Brain (organoid and tissue), 16 donors: ENCODE measurements at places on chromosomes 13 and 19.

DNA sequence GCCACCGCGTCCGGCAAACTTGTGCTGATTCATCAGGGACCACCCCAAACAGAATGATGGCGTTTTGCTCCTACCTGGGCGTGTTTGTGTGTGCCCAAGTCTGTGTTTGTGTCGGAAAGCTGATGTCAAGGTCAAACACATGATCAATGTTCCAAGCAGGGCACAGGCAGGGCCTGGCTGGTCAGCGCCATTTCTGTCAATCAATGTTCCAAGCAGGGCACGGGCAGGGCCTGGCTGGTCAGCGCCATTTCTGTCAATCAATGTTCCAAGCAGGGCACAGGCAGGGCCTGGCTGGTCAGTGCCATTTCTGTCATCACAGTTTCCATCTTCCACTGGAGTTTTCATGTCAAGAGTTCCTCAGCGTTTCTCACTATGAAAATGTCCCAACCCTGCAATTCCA is 14.9 kb upstream of the GRTP1 start:
- no peak for DNase-seq

GRCh38 chr13:46181840-46182490 is at the start of gene LCP1:
Gene LCP1 (minus strand): TSS chr13:46182177. CDS start chr13:46159662, 22,515 bp downstream.
- no peak for DNase-seq

DNA sequence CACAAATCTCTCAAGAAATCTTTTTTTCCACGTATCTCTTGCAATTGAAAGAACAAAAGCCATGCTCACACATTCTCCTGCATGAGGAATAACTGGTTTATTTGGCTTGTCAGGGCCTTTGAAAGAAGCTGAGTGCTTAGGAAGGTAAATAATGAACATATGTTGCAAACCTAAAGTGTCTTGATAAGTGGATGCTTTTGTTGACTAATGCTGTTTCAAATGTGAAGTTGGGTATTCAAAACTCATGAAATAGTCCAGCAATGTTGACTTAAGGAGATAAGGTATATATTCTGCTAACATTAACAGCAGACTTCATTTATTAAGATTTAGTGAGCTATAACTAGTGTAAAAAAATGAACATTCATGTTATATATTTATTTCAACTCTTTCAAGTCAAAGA is 1792.7 kb upstream of the MIR17HG start:
- no peak for DNase-seq

DNA sequence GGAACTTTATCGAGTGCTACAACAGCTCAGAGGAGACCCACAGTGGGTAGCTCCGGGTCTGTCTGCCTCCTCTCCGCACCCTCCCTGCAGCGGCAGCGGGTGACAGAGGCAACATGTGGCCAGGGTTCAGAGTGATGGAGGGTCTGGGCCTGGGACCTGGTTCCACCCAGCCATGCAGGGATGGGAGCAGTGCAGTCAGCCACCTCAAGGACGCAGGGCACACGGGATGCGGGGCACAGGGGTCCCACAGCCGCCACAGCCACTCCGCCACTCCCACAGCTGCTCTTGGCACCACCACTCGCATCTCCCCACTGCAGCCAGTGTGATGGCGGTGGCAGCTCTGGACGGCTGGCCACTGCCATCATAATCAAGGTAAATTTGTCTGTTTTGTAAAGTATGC is 892.9 kb downstream of the OLFM4 start:
- no peak for DNase-seq

DNA sequence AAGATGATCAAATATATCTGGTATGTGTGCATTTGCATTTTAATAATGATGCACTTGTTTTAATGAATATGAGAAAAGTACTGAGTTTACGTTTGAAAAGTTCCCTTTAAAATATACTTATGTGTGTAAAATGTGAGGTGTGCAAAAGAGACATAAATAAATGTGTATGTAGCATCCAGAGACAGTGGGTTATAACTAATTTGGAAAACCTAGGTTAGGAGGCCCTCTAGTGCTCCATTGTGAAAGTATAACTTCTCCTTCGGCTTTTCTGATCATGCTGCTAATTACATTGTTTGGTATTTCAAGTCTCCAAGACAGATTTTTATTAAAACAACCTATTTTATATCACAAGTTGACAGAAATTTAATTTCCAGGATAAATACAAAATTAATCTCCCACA is 30.1 kb downstream of the SCEL start:
- peak; percentile 72 for DNase-seq

DNA sequence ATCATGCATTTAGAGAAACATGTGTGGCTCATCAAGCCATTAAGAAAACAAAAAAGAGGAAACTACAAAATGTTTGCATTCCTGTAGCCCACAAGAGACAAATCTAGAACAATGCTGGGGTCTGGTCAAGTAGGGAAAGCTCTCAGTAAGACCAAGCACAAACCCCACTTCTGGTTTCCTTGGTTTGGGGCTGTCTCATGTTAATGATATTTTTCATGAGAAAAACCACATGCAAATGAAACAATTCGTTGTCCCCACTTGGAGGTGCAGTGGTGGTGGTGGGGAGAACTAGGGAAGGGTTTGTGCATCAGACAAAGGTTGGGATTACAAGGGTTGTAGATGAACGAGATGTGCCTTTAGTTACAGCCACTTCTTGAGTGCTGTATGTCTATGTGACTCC is 7.0 kb upstream of the RB1 start:
- DNase-seq = no peak

DNA sequence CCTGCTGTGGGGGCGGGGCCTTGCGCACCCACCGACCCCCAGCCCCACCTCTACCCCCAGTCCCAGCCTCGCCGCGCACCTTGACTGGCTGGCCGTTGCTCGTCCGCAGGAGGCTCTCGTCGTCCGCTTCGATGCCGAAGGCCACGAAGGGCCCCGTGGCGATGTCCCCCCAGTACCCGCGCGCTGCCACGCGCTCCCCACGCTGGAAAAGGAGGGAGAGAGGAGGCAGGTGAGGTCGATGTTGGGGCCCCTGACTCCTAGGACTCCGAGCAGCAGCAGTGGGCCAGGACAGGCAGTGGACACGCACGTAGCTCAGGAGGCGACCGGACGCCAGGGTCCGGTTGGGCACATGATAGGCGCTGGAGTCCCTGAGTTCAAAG is 3.4 kb upstream of the TNNI3 start:
- no peak for DNase-seq
